ENCODE measurements at places on chromosomes 11 and 22. TPM values are rescaled to one million over a fixed set of nuclear protein-coding genes. Genes with fewer than 3 reads are reported as not detected.

- DNase-seq, result no peak
Measured at GRCh38 chr11:118746988-118747585, 43.9 kb downstream of the DDX6 start.

DNA sequence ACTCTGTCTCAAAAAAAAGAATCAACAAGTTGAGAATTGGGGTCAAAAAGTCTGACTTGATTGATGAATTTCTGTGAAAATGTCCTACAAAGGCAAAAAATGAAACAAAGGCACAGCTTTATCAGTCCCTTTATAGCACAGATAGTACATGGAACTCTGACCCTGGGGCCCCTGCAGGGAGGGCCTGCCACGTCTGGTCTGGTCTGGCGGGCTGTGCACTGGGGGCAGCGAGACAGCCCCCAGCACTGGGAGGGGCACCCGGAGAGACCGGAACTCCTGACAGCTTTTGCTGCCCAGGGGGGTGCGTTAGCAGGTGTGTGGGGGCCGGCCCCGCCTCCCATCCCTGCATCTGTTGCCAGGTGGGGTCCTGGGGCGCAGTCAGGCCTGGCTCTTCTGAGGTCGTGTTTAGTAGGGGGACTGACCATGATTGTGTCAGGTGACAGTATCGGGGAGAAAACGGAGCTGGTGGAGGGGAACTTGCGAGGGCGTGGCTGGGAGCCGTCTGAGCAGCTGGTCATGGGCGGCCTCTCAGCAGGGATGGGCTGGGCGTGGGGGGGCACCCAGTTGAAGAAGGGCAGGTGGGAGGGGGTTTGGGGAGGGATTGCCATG, 51.7 kb downstream of the GRAMD4 start:
- DNase-seq, result no peak

- no peak for DNase-seq
Measured at GRCh38 chr22:29030016-29030617, 31.5 kb downstream of the C22orf31 start.

DNA sequence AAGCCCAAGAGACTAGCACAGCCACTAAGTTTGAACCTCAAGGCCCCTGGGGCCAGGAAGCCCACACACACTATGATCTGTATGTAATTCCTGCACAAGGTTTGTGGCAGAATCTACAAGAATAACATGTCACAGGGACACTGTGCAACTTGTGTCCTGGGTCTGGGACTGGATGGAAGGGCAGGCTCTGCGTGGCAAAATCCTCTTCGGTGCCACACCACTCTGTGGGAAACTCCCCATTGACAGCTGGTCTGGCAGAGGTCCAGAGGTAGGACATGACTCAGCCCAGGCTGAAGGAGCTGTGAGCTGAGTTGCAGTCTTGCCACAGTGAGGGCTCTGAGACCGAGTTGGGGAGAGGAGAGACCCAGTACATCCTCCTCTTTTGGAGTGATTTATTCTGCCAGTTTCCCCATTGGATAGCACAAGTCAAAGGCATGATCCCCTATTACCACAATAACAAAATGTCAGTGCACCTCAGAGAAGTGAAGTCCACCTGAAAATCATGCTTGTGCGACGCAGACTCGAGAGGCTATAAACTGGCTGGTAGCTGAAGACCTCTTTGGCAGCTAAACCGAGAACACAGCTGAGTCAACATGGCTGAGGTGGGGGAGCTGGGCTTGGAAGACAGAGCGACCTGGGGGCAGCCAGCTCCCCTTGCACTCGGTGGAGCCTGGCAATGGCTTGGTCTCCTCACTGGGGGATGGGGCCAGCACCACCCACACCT, 23.3 kb upstream of the SERPIND1 start:
- no peak for DNase-seq

DNA sequence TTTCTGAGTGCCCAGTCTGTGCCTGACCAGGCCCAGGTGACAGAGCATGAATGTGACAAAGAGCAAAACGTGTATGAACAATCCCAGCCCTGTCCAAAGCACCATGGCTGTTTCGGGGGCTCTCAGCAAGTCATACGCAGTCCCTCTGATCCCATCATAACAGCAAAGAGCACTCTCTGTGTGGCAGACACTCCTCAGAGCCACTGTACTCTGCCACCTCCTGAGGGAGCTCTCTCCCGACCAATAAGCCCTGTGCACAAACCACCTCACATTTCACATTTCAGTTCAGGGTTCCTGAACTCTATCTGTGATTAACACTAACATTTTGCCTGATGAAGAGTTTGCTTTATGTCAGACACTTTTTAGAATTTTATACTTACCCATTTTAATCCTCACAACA, 6.6 kb downstream of the DGCR2 start:
- no peak for DNase-seq

- no peak for DNase-seq
Measured at GRCh38 chr22:17436382-17436980, 67.2 kb downstream of the CECR2 start.

GRCh38 chr11:47994417-47994816, 14.1 kb downstream of the PTPRJ start:
- no peak for DNase-seq

Gene ELF5
- 13.4 TPM for total RNA-seq

Gene MGAT3
- 4.2 TPM for total RNA-seq

Measured in urinary bladder (tissue), 4 donors.